ELF-1 (cell line): ENCODE measurements at places on chromosomes 7 and 10.

- no peak for DNase-seq
Measured at GRCh38 chr10:50582046-50582445, 41.7 kb downstream of the SGMS1 start.

DNA sequence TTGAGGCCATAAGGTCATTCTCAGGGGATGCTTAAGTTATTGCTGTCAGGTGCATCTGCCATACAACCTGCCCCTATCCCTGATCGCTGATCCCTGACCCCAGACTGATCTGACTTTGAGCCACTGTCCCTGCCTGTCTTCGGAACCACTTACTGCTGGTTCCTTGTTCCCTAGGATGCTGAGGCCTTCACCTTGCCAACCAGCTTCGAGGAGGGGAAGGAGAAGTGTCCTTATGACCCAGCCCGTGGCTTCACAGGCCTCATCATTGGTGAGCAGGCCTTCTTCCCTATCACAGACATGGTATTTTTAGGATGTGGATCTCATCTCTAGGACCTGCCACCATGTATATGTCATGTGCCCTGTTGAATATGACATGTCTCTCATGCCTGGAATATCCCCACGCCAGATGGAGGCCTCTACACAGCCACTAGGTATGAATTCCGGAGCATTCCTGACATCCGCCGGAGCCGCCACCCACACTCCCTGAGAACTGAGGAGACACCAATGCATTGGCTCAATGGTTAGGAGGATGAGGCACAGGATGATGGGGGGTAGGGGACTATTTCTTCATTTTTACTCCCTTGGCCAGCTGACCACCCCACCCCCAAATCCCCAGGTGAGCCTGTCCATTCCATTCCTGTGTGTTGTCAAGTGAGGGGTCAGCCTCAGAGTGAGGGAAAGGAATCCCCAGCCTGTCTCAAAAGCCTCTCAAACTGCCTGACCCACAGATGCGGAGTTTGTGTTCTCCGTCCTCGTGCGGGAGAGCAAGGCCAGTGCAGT is 9.0 kb downstream of the MRPL43 start:
- no peak for DNase-seq

- peak; percentile 33 for DNase-seq
Measured at GRCh38 chr7:124992851-124993562, 63.4 kb upstream of the POT1 start.

GRCh38 chr10:4673279-4674040 is 152.5 kb upstream of the AKR1E2 start:
- no peak for DNase-seq

DNA sequence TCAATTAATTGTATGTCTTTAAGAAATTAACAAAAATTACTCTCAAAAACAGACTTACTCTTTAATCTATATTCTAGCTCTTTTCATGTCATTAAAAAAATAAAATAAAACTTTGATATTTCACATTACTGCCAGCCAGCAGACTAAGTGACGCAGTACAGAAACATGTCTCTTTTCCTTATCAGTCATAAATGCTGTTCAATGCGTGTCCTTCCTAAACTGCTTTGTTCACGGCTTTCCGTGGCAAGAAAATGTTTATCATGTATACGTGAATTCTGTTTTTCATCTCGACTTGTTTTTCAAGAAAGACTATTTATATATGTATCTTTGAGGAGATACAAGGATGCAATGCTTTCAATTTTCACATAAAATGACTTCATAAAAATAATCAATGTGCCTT is 182.4 kb downstream of the DOCK4 start:
- no peak for DNase-seq

GRCh38 chr10:124614003-124614659 is 130.0 kb downstream of the FAM53B start:
- DNase-seq, result no peak

GRCh38 chr10:79482304-79482703 is 30.0 kb upstream of the EIF5AL1 start:
- DNase-seq, result no peak

- DNase-seq, result peak; percentile 50
Measured at GRCh38 chr7:12685550-12685949, 1.9 kb upstream of the ARL4A start.

GRCh38 chr10:1964476-1964875 is 227.2 kb upstream of the ADARB2 start:
- DNase-seq, result no peak

GRCh38 chr7:2967705-2968104 is 76.0 kb downstream of the CARD11 start:
- DNase-seq, result no peak

DNA sequence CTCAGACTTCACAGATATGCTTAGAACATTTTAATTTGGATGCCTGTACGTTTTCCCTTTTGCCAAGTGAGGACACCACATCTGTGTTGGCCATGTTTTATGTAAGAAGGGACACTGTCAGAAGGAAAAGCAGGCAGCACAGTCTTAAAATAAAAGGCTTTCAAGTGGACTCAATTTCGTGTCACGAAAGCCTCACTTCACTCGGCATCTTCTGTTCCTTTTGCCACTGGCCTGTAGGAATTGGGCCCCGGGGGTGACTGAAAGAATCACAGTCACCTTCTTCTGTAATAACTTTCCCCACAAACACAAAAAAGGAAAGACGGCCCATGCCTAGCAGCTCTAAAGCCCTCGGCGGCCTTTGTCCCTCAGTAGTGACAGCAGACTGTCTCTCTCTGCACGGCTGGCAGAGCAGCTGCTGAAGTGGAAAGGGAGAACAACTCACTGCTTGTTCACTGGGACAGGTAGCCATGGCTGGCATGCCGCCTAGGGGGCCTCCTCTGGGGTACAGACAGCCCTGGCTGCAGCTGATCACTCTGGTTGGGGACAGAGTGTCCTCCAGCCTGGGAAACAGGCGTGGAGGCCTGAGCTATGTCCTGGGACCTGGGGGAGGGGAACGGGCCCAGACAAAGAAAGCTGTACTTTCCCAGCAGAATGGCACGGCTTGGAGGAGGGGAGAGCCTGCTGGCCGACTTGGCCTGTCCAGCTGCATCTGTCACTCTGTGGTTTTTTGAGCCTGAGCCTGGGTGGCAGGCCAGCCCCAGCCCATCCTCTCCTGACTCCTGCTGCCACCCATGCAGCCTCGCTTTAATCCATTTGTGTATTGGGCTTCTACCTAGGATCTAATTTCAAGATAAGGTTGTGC is 4.4 kb downstream of the RASSF4 start:
- DNase-seq, result peak; percentile 86

GRCh38 chr7:118855290-118855689 is 630.8 kb downstream of the ANKRD7 start:
- DNase-seq, result no peak

GRCh38 chr7:134315679-134316538 is 821 bp downstream of the SLC35B4 start:
- no peak for DNase-seq

GRCh38 chr10:2340831-2341647 is 603.7 kb upstream of the ADARB2 start:
- DNase-seq, result no peak

DNA sequence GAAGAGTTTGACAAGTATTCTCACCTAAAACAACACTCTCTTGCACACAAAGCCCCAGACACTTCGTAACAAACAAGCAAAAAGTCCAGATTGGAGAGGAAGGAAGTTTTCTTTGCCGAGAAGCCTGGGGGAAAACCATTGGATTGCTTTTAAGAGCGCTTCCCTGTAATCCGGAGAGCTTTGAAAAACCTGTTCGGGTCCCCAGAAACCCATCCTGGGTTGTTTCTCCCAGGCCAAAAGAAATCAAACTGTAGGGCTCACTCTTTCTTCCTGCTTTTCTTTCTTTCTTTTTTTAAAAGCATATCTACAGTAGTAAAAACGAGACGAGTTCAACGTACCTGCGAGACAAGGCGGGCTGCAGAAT is 655 bp downstream of the SP8 start:
- DNase-seq, result peak; percentile 40

DNA sequence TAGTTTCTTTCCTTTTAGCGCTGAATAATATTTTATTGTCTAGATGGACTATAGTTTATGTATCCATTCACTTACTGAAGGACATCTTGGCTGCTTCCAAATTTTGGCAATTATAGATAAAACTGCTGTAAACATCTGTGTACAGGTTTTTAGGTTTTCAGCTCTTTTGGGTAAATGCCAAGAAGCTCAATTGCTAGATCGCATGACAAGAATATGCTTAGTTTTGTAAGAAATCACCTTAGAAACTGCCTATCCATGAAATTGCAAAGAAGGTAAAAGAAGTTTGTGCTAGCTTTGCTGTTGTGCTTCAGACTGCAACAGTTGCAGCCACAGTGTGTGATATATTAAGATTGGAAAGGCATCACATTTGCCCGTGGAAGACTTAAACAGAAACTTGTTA is 103.2 kb upstream of the TNS3 start:
- DNase-seq, result no peak

- DNase-seq, result peak; percentile 79
Measured at GRCh38 chr10:86945361-86946212, 11.8 kb downstream of the MMRN2 start.

DNA sequence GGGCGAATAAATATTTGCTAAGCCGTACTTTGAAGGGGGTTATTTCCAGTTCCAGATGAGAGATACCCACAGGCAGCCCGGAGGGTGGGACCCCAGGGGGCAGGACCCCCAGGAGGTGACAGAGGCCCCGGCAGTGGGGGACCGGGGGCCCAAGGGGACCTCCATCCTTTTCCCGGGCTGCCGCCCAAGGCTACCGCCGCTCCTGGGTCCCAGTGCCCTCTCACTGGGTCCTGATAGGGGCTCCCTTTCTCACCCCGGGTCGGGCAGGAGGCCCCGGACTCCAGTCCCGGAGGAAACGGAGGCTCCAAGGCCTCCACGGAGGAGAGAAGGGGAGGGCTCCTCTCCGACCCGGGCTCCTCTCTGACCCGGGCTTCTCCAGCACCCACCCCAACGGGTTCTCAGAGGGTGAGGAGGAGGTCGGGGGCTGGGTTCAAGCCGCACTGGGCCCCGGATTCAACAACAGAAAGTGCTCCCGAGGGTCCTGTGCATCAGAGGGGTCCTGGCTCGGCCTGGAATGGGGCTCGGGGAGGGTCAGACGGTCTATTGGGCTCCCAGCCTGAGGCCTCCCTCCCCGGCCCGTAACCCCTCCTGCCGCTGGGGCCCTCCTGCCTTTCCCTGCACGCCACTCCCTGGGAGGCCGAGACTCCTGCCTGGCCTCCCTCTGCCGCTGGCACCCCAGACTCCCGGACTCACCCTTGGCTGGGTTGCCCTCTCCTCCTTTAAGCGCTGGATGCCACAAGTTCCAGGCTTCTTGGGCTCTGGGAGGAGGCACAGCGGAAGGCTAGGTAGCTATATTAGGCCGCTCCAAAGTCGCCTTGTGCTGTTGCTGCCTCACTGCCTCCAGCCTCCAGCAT is 62.5 kb downstream of the ZNF37A start:
- no peak for DNase-seq

GRCh38 chr7:142279601-142280000 is 21.7 kb upstream of the PRSS58 start:
- no peak for DNase-seq

- no peak for DNase-seq
Measured at GRCh38 chr7:66683770-66684123, 55.1 kb downstream of the KCTD7 start.

DNA sequence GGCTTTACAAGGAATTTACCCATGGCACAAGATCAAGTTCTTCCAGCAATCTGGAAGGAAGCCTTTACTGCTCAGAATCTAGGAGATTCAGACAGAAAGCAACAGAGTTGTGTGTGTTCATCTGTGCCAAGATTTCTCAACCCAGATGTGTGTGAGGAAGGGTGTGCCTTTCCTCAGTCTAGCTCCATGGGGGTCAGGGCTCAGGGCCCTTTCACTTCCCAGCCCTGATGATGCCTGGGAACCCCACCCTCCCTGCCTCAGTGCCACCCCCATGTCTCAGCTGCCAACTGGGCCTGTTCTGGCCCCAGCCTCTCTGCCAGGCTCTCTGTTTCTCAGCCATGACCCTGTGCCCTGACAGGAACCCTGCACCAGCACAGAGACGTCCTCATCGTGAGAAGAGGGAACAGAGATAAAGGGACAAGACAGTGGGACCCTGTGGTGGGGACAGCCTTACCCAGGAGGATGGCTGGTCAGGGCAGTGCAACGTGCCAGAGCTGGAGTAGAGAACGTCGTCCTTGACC is 102.0 kb downstream of the VIPR2 start:
- no peak for DNase-seq

- DNase-seq, result no peak
Measured at GRCh38 chr10:119438717-119439116, 103.8 kb downstream of the RGS10 start.

DNA sequence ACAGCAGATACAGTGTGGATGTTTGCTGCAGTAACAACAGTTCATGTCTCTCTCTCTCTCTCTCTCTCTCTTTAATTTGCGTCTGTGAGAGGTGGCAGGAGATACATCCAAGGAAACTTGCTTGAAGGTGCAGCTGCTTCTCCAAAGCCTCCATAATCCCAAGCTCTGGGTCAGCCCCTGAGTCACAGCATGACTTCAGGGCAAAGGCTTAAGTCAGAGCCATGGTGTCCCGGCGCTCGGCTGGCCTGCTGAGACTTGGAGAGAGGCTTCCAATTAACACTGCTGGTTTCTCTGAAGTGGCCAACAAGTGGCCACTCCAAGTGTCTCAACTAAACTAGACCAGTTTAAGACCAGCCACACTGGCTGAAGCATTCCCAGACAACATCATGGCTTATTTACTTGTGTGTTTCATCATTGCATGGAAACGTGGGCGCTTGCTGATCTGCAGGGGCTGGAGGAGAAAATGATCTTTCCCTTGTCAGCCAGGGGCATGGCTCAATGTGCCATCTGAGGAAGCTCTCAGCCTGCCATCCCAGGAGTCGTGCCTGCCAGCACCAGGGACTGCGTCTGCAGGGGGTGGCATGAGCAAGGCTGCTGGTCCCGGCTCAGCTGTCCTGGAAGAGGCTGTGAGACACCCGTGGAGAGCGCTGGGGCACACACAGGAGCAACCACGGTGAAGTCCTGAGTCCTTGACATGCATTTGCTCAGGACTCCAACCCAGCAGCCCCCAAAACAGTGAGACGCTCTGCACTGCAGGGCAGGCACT is 254.2 kb downstream of the COBL start:
- DNase-seq, result peak; percentile 32

- DNase-seq, result peak; percentile 7
Measured at GRCh38 chr10:92993699-92994272, 66.8 kb upstream of the CYP26C1 start.

- DNase-seq, result no peak
Measured at GRCh38 chr10:29530112-29530976, 104.4 kb downstream of the SVIL start.

GRCh38 chr7:88218836-88219605 is 817 bp downstream of the SRI start:
- peak; percentile 48 for DNase-seq

DNA sequence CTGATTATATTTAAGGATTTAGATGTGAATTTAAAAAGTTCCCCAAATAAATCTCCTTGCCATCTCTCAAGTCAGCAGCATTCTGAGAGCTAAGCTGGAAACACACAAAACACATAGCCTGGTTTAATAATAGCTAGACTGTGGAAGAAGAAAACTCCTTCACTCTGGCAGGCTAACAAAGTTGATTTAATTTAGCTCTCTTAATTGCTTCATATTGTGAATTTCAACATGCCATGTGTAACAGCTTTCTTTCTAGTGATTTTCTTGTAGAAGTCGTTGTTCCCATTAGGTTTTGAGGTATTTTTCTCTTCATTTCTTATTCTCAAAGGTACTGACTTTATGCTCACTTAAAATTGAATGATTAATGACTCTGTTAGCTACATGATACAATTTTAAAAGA is 216.8 kb upstream of the AKR1E2 start:
- no peak for DNase-seq

GRCh38 chr10:19154375-19154774 is 105.8 kb downstream of the MALRD1 start:
- DNase-seq, result no peak
